GM23248 (cell line): ENCODE measurements at places on chromosomes 11 and 22. TPM values are rescaled to one million over a fixed set of nuclear protein-coding genes. Genes with fewer than 3 reads are reported as not detected.

OR5A1 gene
- total RNA-seq = not detected in 2 replicates

MAJIN gene
- total RNA-seq = not detected in 2 replicates

GRCh38 chr11:9826390-9826789 is 162.5 kb downstream of the SWAP70 start:
- no peak for DNase-seq

DNA sequence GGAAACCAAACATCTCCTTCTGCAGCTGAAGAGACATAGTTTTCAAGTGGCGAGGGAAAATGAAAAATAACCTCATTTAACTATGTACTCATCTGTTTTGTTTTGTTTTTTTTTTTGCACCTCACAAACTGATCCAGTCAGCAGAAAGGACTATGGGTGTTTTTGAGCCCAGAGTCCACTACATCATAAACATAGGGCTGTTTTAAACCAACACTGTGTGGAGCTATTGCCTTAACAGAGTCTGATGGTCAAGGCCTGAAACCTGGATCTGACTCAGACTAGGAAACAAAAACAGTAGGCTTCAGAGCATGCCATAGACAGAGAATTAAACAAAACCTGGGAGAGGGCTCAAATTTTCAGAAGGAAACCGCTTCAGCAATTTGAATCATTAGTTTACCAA is 99.3 kb upstream of the FSHB start:
- DNase-seq = peak; percentile 38

- no peak for DNase-seq
Measured at GRCh38 chr22:27148055-27148454, 490.7 kb downstream of the MIAT start.
